ENCODE measurements at places on chromosomes 6 and 20. TPM values are rescaled to one million over a fixed set of nuclear protein-coding genes. Genes with fewer than 3 reads are reported as not detected.

HTR1E gene
- not detected for total RNA-seq

ABCC10 gene
- 10.9 TPM for total RNA-seq

RAET1E gene
- not detected for total RNA-seq

CCDC170 gene
- 0.27 TPM for total RNA-seq

DBNDD2 gene
- total RNA-seq: 676 TPM

C20orf202 gene
- not detected for total RNA-seq

LPA gene
- total RNA-seq: not detected

ARFGEF2 gene
- total RNA-seq: 36.2 TPM

KHDC3L gene
- total RNA-seq: not detected

SNX21 gene
- total RNA-seq: 15.4 TPM

SAMD3 gene
- total RNA-seq: not detected

HLA-DQA2 gene
- total RNA-seq: 0.84 TPM

DDO gene
- 17.8 TPM for total RNA-seq

RAD21L1 gene
- not detected for total RNA-seq

BACH2 gene
- total RNA-seq: 4.7 TPM

SCAF8 gene
- total RNA-seq: 43.0 TPM

LY6G6F gene
- not detected for total RNA-seq

ME1 gene
- total RNA-seq: 18.7 TPM

Measured in heart right ventricle (tissue), 16 donors.